RWPE1 (cell line): ENCODE measurements at places on chromosomes 5 and 9.

DNA sequence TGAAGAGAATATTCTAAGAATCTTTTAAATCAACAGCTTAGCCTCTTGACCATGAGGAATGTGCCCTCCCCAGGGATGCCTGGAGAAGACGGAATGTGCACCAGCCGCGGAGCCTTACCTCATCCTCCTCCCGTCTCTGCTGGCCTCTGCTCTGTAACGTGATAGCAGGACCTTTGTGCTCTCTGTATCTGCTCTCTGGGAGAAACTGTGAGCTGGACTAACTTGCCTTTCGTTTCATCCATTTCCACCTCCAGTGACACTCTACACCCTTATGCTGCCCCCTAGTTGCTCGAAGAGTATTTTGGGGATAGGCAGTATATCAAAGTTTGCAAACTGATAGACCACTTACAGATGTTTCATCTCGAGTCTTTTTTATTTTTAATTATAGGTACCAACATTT is 141.4 kb downstream of the NPR3 start:
- DNase-seq, result no peak

- no peak for DNase-seq
These were observed 58.8 kb downstream of the PTBP3 start for GRCh38 chr9:112274600-112274999.

DNA sequence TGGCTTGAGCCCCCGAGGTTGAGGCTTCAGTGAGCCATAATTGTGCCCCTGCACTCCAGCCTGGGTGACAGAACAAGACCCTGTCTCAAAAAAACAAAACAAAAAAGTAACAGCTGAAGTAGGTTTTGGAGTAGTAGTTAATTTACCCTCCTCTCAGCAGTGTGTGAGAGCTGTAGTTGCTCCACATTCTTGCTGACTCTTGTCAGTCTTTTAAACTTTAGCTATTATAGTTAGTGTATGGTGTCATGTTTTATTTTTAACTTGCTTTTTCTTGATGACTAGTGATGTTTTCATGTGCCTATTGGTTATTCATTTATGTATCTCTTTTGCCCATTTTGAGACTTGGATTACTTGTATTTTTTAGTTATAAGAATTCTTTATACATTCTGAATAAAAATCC is 52.9 kb upstream of the DHFR start:
- no peak for DNase-seq

DNA sequence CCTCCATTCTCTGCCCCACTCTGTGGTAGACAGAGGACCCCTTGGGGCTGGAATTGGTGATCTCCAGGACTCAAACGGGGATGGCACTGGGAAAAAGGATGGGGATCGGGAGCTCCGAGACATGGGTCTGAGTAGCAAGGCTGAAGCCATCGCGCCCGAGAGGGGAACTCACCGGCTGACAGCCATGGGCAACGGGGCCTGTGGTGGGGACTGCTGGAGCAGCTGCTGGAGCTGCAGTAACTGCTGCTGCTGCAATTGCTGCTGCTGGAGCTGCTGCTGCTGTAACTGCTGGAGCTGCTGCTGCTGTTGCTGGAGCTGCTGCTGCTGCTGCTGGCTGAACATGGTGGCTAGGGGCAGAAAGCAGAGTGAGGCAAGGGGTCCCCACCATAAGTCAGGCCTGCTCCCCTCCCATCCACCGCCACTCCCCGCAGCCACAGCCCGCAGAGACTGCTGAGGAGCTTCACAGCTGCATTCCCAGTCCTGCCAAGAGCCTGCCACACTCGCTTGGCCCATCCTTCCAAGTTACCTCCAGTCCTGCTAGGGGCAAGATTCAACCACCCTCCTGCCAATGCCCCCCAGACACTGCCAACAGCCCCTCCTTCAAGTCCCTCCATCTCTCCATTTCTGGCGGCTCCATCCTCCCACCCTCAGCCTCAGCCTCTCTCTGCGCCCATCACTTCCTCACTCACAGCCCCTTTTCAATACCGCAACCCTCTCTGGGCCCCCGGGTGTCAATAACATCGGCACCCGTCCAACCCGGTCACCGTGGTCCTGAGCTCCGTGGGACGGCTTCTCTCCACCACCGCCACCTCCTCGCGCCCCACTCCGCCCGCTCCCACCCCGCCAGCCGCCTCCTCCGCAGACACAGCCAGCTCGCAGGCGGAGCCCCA is 611 bp downstream of the CIZ1 start:
- no peak for DNase-seq

GRCh38 chr5:61519728-61520277 is 187.7 kb downstream of the ZSWIM6 start:
- no peak for DNase-seq

DNA sequence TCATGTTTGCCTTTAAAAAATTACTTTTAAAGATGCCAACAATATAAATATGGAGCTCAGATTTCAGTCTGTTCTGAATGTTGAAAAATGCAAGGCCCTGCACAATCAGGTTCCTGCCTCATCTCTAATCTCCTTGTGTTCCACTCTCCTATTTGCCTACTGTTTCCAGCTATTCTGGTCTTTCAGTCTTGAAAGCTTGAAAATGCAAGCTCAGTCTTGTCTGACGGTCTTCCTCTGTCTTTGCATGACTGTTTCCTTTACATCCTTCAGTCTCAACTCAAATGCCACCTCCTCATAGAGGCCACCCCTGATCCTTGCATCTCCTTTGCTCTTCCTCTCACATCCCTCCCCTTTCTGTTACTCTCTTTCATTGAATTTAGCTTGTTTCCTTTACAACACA is 354.9 kb downstream of the KIF4B start:
- no peak for DNase-seq

GRCh38 chr5:73218552-73219171 is 45.7 kb downstream of the TMEM174 start:
- DNase-seq, result peak; percentile 60

- peak; percentile 53 for DNase-seq
These were observed 220.5 kb downstream of the SLC12A2 start for GRCh38 chr5:128304088-128304487.

- DNase-seq, result no peak
These were observed 274.5 kb downstream of the MAST4 start for GRCh38 chr5:66870708-66871107.

GRCh38 chr9:129394061-129394885 is 216.2 kb upstream of the IER5L start:
- no peak for DNase-seq

DNA sequence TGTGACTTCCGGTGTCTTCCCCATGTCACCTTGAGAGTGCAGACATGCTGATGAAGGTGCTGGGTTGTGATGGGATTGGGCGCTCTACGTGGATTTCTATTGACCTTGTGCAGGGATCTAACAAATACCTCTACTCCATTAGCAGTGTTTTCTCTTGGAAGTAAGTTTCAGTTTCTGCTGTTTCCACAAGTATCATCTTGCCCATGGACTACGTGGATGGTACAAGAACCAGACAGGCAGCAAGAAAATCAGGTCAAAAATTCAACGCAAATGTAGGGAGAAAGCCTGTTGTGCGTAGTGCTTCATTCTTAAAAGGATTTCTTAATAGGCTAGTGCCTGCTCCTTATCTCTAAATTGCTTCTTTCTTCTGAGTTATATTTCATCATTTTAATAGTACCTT is 60.8 kb downstream of the AOPEP start:
- DNase-seq, result no peak

- no peak for DNase-seq
These were observed 95.4 kb downstream of the PAM start for GRCh38 chr5:102850503-102850902.

GRCh38 chr5:78720227-78720985 is 71.8 kb upstream of the LHFPL2 start:
- DNase-seq, result no peak

GRCh38 chr5:121695307-121695706 is 156.4 kb upstream of the FTMT start:
- DNase-seq, result no peak

DNA sequence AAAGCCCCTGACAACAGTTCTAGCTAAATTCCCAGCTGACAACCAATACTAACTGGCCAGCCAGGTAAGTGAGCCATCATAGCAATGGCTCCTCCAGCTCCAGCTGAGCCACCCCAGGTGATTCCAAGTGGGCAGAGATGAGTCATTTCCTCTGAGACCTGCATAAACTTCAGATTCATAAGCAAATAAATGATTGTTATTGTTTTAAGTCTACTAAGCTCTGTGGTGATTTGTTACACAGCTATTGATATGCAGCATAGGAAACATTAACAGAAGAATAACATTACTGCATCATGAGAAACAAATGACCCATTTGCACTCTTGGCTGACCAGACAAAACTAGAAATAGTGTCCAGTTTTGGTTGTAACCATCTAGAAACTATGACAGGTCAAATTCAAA is 60.3 kb downstream of the TTC39B start:
- DNase-seq, result peak; percentile 42

DNA sequence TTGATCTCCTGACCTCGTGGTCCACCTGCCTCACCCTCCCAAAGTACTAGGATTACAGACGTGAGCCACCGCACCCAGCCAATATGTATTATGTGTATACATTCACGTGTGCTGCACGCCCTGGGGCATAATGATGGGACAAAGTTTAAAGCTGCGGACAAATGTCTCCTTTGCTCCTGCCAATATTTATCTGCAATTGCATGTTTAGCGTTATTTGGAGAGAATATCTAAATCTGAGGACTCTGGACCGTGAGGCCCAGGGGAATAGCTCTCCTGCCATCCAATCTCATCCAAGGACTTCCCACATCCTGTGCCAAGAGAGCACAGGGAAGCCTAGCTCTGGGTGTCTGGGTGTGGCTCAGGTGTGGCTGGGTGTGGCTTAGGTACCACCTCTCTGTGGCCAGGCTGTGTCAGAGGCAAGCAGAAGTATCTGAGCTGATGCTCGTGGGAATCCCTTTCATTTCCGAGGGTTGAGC is 6.9 kb upstream of the BOD1 start:
- DNase-seq, result peak; percentile 46

DNA sequence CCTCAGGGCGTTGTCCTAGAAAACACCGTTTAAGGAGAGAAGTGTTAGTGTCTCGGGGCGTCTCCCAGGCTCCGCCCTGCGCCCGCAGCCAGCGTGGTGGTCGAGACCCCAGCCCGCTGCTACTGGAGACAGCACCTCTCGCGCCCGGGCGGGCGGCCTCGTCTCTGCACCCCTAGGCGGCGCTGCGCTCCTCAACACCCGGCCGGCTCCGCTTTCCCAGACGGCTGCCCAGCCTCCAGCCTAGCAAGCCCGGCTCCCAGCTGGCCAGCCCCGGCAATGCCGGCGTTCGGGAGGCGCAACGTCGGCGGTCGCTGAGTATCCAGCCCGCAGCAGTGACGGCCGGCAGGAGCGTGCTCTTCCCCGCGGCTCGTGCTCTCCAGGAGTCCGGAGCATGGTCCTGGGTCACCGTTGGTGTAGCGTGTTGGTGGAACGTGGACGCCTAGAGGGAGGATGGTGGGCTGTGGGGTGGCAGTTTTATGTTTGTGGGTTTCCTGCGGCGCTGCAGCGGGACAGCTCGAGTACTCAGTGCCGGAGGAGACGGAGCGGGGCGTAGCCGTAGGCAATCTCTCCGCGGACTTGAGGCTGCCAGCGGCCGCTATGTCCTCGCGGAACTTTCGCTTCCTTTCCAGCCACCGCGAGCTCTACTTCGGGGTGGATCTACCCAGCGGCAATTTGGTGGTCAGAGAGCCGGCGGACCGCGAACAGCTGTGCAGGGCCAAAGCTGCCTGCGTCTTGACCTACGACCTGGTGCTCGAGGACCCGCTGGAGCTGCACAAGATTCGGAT is 536 bp downstream of the PCDHAC1 start:
- peak; percentile 92 for DNase-seq

- DNase-seq, result no peak
These were observed 384.9 kb downstream of the NFIB start for GRCh38 chr9:13929013-13929412.
